ENCODE measurements at places on chromosomes 4 and X.
A peak's percentile ranks its signal among the peaks of the same experiment; 100 is the strongest.

DNA sequence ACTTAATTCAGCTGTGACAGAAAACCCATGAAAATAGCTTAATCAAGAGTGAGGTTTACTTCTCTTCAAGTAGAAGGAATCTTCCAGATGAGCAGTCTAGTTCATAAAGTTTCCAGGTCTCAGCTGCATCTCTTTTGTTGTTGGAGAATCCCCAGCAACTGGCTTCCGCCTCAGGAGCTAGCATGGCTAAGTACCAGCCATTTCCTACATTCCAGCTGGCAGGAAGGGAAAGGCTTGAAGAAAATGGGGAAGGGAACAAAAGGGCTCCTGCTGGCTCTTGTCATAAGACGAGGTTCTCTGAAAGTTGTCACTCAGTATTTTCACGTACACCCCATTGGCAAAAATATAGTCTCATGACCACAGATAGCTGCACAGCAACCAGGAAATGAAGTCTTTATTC, 27.3 kb upstream of the TRIM2 start:
- DNase-seq: no peak

GRCh38 chr4:87045659-87046058, 110.8 kb downstream of the AFF1 start:
- DNase-seq: no peak

DNA sequence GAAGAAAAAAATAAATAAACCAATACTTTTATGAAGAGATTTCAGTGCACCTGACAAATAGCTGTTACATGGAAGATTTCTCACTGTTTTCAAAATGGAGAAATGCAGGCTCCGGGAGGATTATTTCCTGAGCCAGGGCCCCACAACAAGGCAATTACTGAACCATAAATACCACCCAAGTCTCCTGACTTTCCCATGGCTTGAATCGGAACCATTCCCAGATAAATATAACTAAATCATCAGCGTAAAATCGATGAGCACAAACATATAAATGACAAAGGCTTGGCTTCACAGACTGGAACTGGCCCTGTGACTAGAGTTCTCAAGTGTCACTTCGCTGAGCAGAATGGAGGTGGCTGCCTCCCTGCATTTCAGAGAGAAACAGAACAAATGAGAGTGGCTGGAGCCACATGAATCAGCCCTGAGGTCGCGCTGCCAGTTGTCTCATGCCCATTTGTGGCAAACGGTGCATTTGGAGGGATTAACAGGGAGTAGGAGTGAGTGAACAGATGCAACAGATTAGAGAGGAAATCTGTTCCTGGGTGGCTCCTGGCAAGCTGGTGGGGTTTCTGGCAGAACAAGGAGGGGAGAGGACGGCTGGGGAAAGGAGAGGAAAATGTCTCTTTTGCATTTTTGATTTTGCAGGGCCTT, 57.3 kb upstream of the STIM2 start:
- DNase-seq: no peak

DNA sequence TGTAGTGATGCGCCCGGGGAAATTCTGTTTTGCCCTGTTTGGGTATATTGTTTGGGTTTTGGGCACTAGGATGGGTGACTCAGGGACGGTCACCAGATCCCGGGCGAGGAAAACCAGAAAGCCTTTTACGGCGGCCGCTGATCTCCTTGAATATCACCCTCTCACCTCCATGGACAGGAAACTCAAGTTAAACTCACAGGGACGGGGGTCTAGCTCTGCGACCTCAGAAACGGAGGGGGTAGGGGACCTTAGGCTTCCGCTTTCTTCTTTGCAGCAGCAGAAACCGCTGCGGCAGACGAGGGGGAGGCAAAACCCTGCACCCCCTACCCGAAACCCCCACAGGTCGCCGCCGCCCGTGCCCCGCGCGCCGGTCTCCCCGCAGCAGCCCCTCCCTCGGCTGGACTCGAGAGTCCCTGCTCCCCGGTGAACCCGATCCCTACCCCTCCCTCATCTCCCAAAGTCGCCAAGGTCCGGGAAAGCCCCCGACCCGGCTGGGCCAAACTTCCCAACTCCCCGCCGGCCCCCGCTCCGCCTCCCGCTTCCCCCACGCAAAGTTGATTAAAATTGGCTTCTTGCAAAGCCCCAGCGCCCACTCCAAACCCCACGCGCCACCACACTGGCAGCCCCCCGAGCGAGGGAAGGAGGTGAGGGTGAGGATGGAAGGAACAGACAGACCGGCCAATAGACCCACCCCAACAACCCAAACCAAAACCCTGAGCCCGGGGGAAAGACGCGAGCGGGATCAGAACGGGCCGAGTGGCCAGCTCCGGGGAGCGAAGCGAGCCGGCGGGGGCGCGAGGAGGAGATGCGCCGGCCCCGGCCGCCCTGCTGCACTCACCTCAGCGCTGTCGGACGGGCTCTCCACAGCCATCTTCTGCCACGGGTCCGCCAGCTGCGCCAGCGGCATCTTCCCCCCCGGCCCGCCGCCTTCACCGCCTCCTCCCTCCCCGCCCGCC, 705 bp downstream of the RPS6KA3 start:
- peak; percentile 34 for DNase-seq

DNA sequence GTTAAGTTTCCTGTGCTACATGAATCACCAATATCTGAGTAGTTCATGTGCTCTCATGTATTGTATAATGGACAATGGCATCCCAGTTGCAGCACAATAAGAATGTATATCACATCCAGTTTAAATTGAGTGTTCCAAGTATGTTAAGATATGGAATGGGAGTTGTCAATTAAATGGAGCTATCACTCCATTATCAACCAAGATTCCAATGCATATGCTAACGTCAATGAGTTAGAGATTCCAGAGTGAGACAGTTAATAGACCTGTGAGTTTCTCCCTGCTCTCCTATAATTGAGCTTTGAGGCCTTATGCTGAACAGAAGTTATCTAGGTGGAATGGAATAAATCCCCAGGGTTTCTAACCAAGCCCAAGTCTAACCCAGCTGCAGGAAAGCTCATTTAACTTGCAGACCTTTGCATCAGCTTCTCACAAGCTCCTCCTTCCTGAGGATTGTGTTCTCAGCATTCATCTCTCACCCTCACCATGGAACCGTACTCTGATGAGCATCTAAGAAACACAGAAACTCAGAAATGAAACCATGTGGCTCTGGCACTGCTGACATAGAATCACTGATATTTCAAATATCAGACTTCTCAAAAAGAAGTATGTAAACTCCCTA, 84.8 kb downstream of the TIGD2 start:
- DNase-seq: no peak

DNA sequence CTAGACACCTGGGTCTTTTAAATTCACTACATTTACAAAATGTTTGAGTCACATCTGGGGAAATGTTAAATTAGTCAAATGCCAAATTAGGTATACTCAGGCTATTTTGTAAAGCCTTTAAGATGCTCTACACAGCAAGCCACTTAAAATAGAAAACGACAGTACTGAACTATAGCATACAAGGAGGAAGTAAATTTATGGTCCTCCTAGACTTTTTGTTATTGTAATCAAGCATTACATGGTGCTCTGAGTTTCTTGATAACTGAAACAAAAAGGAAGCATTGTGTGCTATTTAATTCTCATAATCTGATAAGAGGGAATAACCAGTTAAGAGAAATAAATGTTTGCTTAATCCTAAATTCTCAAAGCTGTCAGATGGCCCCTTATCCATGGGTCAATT, 46.2 kb downstream of the SLC9A7 start:
- no peak for DNase-seq

DNA sequence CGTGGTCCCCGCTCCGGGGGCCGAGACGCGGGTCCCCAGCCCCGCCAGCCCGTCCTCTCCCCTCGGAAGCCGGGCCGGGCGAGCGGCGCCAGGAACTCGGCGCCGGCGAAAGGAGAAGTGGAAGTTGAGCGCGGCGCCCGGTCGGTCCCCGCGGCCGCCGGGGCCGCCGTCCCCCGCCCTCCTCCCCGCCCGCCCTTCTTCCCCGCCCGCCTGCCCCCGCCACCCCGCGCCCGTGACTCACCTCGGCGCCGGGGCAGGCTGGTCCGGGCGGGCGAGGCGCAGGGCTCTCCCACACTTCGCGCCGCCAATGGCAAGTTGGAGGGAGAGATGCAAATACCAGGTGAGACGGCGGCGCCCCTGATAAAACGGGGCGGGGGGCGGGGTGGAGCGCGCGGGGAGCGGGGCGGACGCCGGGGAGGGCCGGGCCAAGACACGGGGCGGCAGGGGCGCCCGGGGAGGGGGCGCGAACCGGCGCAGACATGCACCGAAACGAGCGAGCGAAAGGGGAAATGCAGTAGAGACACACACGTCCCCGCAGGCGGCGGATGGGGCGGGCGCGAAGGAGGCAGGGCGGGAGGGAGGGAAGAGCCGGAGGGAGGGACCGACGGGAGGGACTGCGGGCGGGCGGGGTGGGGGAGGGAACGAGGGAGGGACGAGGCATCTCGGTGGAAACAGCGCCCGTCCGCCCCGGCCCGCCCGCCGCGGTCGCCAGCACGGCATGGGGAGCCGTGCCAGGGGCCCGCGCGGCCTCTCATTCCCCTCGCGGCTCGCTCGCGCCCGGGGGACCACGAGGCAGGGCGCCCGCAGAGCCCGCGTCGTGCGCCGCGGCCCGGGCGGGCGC, at the start of gene ELF4:
Gene ELF4 (minus strand): TSS at position 119 of the 841 bp plus-strand sequence. CDS start 29,167 bp downstream, outside the sequence.
- peak; percentile 69 for DNase-seq

GRCh38 chrX:43940816-43941474, 32.2 kb downstream of the NDP start:
- DNase-seq: no peak

DNA sequence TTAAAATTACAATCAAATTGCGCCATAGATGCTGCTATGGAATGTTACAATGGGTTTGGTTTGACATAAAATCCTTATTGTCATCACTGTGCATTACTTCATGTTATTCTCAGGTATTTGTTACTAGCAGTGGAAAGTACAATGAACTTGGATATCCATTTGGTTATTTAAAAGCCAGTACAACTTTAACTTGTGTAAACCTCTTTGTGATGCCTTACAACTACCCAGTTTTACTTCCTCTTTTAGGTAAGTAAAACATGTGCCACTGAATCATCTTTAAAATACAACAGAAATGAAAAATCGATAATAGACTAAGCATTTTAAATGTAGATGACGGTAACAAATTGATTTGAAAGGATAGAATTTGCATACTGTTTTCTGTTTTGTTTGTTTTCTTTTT, 35.6 kb downstream of the INTS6L start:
- DNase-seq: no peak
